ENCODE measurements at places on chromosomes 11 and 22.

DNA sequence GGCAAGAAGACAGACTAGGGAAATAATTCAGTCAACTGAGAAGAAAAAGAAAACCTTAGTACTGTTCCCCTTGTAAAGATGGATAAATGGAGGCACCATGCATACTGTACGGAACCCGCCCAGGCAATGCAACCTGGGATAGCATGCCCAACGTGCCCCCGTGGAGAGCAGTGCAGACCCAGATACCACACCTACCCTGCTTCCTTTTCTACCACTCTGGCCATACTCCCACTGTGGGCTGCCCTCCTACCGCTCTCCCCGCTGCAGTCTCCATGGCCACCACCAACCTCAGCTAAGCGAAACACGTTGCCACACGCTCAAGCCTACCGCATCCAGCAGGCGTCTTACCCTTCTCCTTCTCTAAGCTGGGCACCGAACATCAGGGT is 117.4 kb upstream of the SERPIND1 start:
- DNase-seq, result no peak

GRCh38 chr11:78840623-78841022 is 266.0 kb upstream of the NARS2 start:
- no peak for DNase-seq

DNA sequence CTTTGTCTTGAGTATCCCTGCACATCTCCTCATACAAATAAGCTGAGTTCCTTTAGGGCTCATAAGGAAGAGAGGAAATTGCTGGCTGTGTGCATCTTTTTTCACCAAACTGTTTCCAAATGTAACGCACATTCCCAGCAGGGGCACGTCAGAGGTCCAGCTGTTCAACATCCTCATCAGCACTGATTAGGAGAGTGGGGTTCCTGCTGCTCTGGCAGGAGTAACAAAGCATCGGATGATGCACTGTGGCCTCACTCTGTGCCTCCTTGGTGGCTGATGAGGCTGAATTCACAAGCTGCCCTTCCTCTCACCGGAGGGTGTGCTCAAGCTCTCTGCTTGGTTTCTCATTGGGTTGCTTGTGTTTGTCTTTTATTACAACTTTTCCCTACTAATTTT is 35.5 kb upstream of the SLC25A1 start:
- DNase-seq, result no peak

GRCh38 chr11:36577859-36578258 is 10.1 kb downstream of the RAG1 start:
- DNase-seq, result no peak

- DNase-seq, result no peak
Measured at GRCh38 chr11:74746868-74747267, 1.8 kb upstream of the RNF169 start.

DNA sequence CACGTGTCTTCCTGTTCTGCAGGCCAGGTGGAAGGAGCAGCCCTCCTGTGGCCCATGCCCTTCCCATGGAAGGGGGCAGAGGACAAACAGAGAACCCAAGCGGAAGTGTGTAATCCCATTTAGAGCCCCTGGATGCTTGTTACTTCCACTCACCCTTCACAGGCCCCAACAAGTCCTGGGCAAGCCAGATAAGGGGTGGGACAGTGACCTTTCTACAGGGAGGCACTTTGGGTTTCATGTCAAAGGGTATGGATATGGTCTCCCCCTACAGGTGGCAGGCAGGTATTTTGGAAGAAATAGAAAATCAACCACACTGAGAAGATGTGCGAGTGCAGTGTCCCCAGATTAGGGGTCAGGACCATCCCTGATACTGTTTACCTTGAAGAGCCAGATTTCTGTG is 11.4 kb downstream of the MPEG1 start:
- DNase-seq, result no peak

- DNase-seq, result no peak
Measured at GRCh38 chr11:16195651-16196050, 160.7 kb downstream of the SOX6 start.

- DNase-seq, result no peak
Measured at GRCh38 chr11:104565583-104565961, 332.7 kb downstream of the CASP12 start.

GRCh38 chr11:69313992-69314391 is 20.0 kb downstream of the MYEOV start:
- DNase-seq, result no peak

- DNase-seq, result no peak
Measured at GRCh38 chr22:39717099-39717498, 146.5 kb downstream of the CACNA1I start.
